ENCODE measurements at places on chromosomes 1 and 21. TPM values are rescaled to one million over a fixed set of nuclear protein-coding genes. Genes with fewer than 3 reads are reported as not detected.

GRCh38 chr1:66493731-66494130 is 40.2 kb upstream of the SGIP1 start:
- no peak for DNase-seq

- no peak for DNase-seq
These were observed 6.3 kb downstream of the ASPM start for GRCh38 chr1:197140121-197140520.

The KLF17 gene
- not detected for total RNA-seq

The CYP4A22 gene
- not detected for total RNA-seq

- DNase-seq, result peak; percentile 89
These were observed 43.4 kb upstream of the PIGV start for GRCh38 chr1:26744075-26744959.

- DNase-seq, result no peak
These were observed 35.0 kb upstream of the HUNK start for GRCh38 chr21:31837618-31838390.

The NRAS gene
- total RNA-seq, result 46.4 TPM

GRCh38 chr1:19683351-19683750 is 18.7 kb downstream of the HTR6 start:
- DNase-seq, result no peak

DNA sequence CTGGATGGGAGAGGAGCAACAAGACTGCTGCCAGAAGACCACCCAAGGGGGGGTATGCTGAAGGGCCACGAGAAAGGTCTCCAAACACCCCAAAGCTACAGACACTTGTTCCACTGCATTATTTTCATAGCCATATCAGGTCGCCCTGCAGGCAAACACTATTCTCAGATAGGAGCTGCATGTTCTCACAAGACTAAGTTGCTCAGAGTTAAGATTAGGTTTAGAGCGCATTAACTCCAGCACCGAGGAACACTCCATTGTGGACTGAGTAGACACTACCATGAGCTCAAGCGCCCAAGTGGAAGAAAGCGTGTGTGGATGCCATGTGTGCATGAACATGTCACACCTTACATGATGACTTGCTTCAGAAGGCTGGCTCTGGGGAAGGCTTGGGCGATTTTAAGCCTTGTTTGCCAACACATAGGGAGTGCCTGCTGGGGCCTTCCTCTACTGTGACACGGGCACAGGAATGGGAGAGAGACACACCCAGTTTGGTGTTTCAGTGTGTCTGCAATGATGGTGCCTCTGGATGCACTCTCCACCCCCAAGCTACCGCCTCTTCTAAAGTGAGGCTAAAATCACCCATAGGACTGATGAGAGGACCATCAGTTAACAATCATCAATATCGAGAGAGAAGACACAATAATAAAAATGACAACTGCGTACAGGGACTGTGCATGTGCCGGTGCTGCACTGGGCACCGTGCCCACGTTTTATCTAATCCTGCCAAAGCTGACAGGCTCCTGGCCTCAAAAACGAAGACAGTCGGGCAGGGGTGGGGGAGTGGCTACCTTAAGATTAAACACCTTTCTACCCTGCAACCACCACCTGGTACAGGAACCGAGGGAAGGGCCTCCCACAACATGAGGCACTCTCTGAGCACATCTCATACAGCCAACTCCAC is 34.9 kb downstream of the SSBP3 start:
- DNase-seq, result no peak

Measured in CD8-positive, alpha-beta T cell (primary cell).